Forelimb muscle (tissue), 1 donor: ENCODE measurements at places on chromosomes 7 and 10.

DNA sequence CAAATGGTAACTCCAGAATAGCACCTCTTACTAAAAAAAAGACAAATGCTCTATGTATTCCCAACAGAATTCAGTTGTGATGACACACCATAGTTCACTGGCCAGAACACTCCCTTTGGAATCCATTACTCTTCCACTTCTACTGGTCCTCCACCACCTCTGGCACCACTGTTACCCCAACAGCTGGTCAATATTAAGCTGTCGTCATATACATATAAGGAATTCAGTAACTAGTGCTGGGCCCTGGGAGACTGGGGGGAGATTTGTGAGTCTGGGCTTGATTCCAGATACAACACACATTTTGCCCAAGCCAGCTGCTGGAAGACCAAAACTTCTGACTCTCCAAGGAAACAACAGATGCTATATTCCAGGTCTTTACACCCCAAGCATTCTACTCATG is 26.0 kb upstream of the ITGA8 start:
- DNase-seq, result no peak

- no peak for DNase-seq
Measured at GRCh38 chr7:92720604-92721350, 115.6 kb downstream of the CDK6 start.

DNA sequence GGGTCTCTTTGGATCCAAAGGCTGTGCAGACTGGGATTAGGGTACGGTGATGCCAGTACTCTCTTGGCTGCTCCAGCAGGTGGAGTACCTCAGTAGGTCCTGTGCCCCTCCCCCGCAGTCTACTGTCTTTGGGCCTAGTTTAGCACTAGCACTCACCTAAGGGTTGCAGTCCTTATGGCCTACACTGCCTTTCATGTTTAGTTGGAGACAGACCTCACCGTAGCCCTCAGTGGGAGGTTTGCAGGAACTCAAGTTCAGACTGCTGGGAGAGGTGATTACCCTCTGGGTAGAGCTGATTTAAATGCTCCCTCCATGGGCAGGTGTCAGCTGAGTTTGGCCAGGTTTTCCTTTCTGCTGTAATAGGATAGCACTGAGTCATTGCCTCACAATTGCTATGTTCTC is 210.8 kb upstream of the TMEM196 start:
- DNase-seq, result no peak

DNA sequence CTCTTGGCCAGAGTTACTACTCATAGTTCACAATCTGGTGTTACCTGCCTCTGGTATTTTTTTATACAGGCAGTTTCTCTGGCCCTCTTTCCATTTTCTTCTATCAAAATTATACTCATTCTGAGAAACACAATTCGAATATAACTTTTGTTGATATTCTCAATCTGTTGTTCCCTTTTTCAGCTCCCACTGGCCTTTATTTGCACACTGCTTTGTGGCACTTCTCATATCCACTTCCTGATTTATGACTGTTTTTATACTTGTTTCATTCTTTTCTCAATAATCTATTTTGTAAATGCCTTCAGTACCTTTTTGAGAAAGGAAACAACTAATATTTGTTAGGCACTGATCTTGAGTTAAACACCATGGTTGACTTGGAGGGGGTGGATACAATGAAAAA is 93.8 kb upstream of the HDAC9 start:
- no peak for DNase-seq

DNA sequence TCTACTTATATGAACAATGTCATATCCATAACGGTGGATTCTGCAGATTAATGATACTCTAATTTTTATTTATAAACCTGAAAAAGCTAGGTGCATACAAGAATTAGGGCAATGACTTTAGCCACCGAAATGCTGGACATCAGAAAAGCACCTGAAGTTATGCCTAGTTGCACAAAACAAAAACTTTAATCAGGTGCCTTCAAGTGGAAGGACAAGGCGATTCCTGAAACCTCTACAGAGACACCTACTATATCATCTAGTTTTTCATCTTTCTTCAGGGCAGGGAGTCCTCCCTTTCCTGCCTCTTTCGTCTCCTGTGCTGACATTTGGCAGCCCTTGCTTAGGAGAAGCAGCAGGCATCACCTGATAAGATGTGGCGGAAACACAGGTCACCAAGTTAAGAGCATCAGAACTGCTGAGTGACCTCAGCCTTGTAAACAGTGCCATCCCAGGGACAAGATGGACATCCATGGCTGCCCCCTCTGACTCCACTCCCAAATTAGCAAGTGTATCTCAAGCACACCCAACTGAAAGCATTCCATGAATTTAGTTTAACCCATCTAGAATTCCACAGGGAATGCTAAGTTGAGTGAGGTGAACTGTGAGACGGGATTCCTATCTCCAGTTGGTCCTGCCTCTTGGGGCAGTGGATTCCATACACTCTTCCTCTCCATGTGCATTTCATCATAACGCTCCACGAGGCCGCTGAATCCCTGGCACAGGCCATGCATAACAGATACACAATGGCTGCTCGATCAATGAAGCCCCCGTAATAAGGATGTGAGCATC is 5.8 kb downstream of the ITPRIP start:
- no peak for DNase-seq

GRCh38 chr10:7984896-7985295 is 69.6 kb upstream of the GATA3 start:
- DNase-seq, result no peak

DNA sequence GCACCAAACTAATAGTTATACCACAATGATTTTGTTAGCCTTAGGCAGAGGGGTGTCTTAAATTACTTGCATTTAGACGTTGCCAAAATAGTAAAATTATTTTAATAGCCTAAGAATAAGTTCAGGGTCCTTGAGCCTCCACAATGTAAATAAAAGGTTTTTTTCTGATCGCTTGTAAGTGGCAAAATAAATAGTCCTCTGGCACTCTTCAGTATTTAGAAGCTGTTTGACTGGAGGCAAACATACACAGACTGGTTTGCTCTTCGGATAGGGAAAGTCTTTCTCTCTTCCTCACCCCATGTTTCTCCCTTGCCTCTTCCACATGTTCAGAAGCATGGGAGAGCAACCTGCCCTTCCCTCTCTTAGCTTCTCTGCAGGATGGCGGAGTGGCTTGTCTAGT is 49.5 kb upstream of the FAM180A start:
- DNase-seq, result no peak

- DNase-seq, result no peak
Measured at GRCh38 chr7:23970193-23970592, 260.2 kb downstream of the STK31 start.

GRCh38 chr10:5508786-5509185 is 9.4 kb upstream of the CALML5 start:
- no peak for DNase-seq

- DNase-seq, result no peak
Measured at GRCh38 chr10:124708246-124708779, 35.9 kb downstream of the FAM53B start.

DNA sequence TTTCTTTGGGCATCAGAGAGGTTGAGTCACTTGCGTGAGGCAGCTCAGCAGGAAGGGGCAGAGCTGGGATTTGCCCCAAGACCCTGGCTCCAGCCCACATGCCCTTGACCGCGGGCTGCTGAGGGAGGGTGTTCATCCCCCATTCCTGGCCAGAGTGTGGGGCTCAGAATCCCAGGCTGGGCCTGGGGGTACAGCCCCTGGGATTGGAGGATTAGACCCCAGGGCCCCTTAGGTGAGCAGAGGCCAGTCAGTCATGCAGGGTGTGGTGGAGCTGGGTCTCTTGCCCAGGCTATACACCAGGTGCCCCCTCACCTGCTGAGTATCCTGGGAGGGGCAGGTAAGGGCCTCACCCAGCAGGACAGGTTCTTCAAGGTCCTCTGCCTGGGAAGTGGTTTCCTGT is 68.4 kb upstream of the ZNF716 start:
- DNase-seq, result no peak

DNA sequence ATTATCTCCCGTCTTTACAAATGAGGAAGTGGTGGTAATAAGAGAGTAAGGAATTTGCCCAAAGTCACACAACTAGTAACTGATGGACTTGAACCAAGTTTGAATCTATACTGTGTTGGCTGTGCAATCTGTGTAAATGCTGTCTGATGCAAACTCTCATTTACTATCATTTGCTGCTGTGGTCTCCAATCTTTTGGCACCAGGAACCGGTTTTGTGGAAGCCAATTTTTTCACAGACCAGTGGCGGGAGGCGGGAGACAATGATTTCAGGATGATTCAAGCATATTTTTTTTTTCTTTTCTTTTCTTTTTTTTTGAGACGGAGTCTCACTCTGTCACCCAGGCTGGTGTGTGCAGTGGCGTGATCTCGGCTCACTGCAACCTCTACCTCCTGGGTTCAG is 450.0 kb upstream of the FZD8 start:
- DNase-seq, result no peak

DNA sequence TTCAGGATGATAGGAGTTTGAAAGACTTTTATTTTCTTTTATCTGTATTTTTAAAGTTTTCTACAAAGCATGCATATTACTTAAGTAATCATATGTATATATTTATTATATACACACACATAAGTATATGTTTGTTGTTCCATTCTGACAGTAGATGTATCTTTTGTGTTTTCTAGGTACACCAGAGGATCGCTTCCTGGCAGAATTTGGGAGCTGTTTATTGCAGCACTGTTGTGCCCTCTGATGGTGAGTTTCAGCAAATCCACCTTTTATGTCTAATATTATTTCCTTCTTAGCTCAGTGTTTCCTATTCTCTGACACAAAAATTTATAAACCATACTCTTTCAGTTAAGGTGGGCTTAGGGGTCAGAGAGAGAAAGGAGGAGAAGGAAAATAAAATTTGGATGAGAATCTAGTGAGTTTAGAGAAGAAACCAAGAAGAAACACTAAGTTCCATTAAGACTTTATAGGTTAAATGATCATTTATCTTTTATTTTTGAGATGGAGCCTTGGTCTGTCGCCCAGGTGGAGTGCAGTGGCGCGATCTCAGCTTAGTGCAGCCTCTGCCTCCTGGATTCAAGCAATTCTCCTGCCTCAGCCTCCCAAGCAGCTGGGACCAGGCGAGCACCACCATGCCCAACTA is 59.2 kb upstream of the OIT3 start:
- DNase-seq, result peak; percentile 79

DNA sequence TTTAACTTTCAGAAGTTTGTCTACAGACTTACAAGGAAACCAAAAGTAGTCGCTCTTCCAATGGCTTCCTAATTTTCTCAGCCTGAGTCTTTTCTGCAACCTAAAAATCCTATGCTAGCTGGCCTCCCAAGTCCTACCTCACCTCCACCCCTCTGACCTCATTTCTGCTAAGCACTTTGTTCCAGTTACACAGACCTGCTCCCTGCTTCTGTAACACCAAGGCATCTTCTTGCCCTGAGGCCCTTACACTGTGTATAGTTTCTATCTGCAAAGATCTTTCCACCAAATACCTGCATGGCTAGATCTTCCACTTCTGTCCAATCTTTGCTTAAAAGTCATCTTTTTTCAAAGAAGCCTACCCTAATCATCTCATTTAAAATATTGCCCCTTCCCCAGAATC is 1.9 kb upstream of the SNX13 start:
- no peak for DNase-seq

DNA sequence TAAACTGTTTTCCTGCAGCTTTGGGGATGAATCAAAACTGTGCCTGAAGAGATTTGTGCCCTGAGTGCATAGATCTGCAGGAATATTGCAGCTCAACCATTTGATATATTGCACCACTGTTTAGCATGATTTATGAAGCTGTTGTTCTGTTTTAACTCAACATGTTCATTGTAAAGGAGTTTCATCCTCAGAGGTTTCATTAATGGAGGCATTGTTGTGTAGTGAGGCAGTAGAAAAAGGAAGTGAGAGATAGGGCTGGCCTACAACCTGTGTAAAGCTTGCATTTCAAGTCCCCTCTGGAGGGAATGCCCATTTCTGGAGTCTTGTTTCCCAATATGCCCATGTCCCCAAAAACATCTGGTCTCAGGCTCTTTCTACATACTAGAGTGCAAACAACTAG is 67.5 kb downstream of the DNAJC12 start:
- no peak for DNase-seq

DNA sequence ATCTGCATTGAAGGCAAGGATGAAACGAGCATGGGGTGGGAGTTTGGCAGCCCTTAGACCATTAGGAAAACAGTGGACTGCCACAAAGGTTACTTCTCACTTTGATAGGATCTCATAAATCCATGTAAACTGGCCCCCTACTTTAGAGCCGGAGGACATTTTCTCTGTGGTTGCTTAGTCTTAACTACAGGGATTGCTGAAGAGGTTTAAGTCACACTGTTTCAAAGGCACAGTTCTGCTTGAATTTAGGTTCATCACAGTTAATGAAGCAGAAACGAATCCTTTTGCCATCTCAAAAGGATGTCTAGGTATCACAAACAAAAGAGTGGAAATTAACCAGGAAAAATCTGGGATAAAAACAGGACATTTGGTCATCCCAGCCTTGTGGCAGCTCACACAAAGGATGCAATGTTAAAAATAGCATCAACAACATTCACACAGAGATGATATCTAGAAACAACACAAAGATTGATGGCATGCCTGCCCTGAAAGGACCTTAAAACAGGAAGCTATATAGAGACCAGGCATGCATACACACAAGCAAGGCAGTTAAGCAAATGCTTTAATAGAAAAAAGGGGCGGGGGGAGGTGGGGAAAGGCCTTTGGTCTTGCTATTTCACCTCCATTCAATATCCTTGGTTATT is 74.0 kb downstream of the DOCK4 start:
- no peak for DNase-seq

- DNase-seq, result no peak
Measured at GRCh38 chr10:10133281-10133680, 884.4 kb upstream of the CELF2 start.

GRCh38 chr7:139748373-139748765 is 29.4 kb downstream of the HIPK2 start:
- no peak for DNase-seq

GRCh38 chr7:136405931-136406777 is 429.0 kb upstream of the MTPN start:
- peak; percentile 16 for DNase-seq

DNA sequence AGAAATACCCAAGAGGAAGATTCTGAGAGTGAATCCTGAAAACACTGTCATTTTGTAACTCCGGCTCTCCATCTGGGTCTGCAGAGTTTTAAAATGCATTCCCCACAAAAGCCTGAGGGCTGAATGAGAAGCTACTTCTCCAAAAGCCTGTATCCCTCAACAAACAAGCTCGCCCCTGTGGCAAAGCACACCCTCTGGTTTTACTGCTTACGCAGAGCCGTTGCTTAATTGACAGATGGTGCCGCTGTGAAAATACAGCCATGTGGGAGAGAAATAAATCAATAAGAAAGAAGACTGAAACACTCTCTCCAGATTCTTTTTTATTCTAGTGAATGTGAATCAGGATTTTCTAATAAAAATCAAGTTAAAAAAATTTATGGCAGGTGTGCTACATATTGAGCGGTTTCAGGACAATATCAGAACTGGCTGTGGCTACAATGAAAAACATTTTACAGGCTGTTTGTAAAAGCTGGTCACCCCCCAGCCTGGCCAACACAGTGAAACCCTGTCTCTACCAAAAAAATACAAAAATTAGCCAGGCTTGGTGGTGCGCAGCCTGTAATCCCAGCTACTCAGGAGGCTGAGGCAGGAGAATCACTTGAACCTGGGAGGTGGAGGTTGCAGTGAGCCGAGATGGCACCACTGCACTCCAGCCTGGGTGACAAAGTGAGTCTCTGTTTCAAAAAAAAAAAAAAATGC is 32.5 kb downstream of the C7orf33 start:
- DNase-seq, result no peak

- DNase-seq, result no peak
Measured at GRCh38 chr7:37534893-37535610, 86.4 kb upstream of the ELMO1 start.

- DNase-seq, result no peak
Measured at GRCh38 chr7:15508258-15508657, 53.6 kb downstream of the AGMO start.

- DNase-seq, result no peak
Measured at GRCh38 chr10:109996225-109996624, 11.6 kb upstream of the ADD3 start.
